DMS 273 treated with DMSO at 0.1 percent for 48 hours (cell line): ENCODE measurements at places on chromosomes 5 and 9.
A peak's percentile ranks its signal among the peaks of the same experiment; 100 is the strongest.

- no peak for DNase-seq
These were observed 113.4 kb downstream of the PAPPA start for GRCh38 chr9:116267021-116267420.

DNA sequence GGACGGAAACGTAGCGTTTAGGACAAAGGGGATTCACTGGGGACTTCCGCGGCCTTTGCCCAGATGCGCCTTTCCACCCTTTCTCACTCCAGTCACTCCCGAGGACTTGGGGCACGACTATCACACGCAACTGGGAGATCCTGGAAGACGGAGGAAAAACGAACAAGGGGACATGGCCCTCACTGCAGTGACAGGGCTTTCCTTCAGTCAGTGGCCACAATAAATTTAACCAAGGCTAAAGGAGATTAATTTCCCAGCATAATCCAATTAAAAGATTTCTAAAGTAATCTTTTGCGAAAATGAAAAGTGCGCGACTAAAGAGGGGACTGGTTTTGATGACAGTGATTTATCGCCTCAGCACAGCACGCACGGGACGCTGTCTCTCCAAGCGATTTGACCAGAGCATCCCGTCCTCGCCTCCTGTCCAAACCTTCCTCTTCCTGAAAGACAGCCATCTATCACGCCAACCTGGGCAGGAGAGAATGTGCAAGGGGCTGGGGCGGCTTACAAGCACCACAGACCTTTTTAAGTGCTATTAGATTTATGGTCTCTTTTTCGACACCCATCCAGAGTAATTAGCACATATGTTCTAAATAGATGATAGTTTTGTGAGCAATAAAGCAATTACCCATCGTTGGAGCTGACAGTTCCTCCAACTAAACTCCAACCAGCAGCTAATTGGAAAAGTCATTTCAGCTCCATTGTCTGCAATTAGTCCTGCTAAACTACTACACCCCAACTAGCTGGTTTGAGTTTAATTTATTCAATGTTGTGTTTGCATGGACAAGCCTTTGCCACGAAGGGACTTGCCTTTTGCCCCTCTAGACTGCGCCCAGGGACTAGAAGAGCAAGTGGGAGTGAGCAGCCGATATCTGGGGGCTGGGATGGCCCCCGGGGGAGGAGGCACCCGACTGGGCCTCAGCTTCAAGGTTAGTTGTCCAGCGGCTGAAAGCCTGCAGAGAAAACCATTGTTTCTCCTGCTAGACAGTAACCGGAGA is 7.4 kb downstream of the NR2F1-AS1 start:
- no peak for DNase-seq

DNA sequence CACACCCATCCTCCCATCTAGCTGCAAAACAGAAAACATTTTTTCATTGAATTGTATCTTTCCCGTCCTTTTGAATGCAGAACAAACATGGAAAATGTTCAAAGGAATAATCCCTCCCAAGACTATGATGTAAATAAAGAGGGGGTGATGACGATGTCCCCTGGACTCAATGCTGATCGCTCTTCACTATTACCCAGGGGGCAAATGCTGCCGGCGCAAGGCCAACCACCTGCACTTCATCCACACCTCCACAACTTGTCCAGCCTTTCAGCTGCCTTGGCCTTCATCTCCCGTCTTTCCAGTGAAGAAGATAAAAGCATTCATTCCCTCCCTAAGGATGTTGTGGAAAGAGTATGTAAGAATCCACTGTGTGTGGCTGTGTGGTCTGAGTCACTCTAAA is 240.3 kb downstream of the AGTPBP1 start:
- DNase-seq: no peak

DNA sequence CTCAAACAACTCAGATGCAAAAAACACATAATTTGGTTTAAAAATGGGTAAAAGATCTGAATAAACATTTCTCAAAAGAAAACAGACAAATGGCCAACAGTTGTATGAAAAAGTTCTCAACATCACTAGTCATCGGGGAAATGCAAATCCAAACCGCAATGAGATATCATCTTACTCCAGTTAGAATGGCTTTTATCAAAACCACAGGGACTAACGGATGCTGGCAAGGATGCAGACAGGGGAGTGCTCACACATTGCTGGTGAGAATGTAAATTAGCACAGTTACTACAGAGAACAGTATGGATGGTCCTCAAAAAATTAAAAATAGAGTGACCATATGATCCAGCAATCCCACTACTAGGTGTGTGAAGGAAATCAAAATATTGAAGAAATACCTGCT is 589.1 kb upstream of the ADAMTS16 start:
- DNase-seq: no peak

DNA sequence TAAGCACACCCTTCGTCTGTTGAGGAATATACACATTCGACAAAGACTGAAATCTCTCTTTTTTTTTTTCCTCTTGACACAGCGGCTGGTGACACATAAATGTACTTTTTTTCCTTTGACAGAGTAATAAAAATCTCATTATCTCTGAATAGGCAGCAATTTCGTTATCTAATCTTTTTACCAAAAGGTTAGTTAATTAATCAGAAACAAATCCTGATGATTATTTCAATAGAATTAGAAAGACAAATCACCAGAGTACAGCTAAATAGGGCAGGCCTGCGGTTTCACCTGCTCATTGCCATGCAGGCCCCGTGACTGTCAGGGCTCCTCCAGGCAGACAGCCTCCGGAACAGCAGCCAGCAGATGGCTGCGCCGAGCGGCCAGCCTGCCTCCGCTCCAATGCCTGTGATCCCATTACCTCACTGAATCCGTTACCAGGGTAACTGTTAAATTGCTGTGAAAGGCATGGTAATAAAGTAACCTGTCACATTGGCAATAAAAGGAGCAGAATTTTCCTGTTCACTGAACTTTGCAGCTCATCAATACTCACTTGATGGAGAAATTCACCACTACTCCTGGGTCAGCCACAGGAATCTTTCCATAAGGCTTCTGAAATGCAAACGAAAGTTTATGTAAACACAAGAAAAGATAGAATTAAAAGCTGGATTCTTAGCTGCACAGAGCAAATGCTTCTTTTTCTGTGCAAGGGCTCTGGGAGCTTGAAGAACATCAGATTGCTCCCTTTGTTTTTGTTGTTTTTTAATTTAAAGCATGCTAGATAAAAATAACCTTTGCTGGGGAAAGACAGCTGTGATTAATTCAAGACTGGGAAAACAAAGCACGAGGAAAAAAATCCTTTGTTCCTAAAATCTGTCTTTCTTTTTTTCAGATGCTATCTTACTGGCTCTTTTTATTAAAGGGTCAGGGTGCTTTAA is 666.4 kb upstream of the ZNF608 start:
- peak; percentile 86 for DNase-seq

GRCh38 chr5:115977988-115978387 is 15.7 kb downstream of the LVRN start:
- DNase-seq: no peak

- no peak for DNase-seq
These were observed 21.7 kb upstream of the ADAMTSL1 start for GRCh38 chr9:18452276-18452675.

DNA sequence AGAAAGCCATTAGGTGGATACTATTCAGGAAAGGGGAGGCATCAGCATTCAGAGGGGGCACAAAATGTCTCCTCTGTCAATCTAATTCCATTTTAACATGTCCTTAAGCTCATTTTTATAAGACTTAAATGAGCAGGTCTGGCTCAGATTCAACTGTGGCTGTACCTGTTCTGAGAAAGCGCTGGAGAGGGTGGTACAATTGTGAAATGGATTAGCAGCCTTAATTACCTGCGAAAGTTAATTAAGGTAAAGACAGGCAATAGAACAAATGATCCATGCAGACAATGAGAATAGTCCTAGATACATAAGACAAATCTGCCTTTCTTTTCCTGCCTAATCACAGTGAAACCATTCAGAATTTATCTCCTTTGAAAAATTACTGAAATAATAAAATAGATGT is 96.2 kb downstream of the TAF11L14 start:
- DNase-seq: no peak

DNA sequence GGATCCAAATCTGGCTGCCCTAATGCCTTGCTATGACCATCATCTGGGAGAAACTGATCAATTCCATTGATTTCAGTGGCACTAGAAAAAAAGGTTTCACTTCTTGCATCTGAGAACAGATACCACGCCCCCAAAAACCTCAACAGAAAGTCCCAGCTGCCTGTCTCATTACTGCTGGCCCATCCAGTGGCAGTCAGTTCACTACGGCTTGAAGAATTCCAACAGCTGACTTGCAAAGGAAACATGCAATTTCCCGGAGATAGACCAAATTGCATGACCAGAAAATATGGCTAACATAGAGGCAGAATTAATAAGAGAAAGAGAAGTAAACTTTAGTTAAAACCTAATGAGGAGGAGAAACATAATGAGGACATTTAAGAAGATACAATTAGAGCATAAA is 48.6 kb downstream of the UGCG start:
- DNase-seq: no peak

DNA sequence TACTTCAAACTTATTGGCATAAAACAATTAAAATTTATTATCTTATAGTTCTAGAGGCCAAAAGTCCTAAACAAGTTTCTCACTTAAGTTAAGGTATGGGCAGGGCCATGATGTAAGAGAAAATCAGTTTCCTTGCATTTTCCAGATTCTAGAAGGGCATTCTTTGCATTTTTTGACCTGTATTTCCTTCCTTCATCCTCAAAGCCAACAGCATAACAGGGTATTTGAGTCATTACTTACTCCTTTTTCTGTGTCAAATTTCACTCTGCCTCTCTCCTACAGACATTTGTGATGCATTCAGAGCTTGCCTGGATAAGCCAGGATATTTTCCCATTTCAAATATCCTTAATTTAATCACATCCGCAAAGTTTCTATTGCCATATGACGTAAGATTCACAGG is 1499.0 kb downstream of the EFNA5 start:
- DNase-seq: no peak

GRCh38 chr5:55533521-55534435 is 986 bp downstream of the PLPP1 start:
- peak; percentile 35 for DNase-seq

DNA sequence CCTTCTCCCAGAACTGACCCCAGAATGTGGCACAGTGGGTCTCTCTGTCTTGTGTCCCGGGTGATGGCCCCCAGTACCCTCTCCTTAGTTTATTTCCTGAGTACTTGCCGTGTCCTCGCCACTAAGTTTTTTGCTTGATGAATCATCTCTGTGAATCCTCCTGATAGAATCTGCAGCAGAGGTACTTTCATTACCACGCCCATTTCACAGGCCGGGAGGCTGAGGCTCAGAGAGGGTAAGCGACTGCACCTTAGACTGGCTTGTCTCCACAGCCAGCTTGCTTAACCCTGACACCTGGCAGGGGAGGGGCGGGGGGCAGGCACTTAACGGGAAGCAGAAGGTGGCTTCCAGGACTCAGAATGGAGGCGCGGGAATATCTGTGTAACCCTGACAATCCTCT is 7.9 kb upstream of the IER5L start:
- DNase-seq: no peak

GRCh38 chr9:21028466-21028865 is 3.0 kb downstream of the HACD4 start:
- no peak for DNase-seq

GRCh38 chr5:149073213-149073612 is 10.4 kb upstream of the SH3TC2 start:
- DNase-seq: no peak

- DNase-seq: no peak
These were observed 67.6 kb downstream of the ANKRD33B start for GRCh38 chr5:10631316-10631996.

DNA sequence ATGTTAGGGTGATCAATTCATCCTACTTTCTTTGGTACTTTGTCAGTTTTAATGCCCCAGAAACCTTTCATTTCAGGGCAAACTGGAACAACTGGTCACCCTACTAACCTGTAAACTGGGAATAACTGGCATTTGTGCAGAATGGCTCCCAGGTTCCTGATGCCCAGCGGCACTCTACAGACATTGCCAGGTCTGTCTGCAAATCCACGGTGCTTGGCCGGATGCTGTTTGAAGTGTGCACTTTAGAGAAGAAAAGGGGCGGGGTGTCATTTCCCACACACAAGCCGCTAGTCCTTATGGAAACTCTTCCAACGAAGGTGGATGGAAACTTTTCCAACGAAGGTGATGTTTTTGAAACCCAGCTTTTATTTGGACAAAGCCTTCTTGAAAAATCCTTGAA is 49.9 kb upstream of the OTULINL start:
- DNase-seq: no peak

DNA sequence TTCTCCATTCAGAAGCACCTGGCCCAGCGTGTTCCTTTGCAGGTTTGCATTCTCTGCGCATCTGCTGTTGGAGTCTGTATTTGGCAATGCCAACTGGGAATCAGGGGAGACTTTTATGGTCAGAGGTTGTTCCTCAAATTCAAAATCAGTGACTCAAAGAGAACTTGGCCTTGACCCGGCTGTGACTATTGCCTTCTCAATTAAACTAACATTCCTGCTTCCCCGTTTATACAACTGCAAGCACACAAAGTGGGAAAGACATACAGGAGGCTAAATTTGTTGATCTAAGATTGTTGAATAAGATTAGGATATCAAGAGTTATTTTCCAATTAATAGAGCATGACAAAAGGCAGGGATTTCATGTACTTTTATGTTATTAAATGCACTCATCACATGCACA is 402.4 kb upstream of the IRX2 start:
- DNase-seq: no peak

DNA sequence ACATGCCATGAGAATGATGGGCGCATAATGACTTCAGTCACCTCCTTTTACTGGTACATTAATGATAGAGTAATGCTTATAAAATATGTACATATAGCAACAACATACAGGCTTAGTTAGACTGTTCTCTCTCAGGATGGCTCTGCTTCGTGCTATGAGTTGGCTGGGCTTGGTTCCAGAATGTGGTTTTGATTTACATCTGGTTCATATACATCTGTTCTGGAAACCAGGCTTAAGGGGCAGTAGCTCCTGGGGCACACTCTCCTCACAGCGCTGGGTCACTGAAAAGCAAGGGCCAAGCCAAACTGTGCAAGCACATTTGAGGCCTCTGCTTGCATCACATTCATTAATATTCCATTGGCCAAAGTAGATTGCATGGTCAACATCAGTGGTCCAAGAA is 44.9 kb downstream of the PCSK1 start:
- no peak for DNase-seq

DNA sequence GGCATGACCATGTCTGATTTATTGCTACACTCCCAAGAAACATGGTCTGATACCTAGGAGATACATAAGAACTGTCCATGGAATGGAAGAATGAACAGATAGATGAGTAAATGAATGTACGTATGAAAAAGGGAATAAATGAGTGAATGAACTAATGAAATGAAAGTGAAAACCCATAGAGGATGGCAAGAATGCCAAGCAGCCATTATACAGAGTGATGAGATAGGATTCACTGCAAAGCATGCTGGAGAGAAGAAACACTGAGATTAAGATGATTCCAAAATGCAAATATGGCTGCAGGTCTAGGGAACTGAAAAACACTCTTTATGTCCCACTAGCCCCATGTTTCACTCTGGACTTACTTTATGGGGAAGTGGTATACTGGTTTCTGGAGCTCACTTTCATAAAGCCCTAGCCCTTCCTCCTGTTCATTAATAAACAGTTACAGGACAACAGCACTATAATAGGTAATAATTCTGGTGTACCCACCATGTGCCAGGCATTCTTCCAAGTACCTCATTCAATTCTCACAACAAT is 170.3 kb upstream of the RAD23B start:
- no peak for DNase-seq
